ENCODE measurements at places on chromosomes 7 and 10.

- DNase-seq, result no peak
Observed at GRCh38 chr10:93074147-93074596, 479 bp downstream of the CYP26A1 start.

DNA sequence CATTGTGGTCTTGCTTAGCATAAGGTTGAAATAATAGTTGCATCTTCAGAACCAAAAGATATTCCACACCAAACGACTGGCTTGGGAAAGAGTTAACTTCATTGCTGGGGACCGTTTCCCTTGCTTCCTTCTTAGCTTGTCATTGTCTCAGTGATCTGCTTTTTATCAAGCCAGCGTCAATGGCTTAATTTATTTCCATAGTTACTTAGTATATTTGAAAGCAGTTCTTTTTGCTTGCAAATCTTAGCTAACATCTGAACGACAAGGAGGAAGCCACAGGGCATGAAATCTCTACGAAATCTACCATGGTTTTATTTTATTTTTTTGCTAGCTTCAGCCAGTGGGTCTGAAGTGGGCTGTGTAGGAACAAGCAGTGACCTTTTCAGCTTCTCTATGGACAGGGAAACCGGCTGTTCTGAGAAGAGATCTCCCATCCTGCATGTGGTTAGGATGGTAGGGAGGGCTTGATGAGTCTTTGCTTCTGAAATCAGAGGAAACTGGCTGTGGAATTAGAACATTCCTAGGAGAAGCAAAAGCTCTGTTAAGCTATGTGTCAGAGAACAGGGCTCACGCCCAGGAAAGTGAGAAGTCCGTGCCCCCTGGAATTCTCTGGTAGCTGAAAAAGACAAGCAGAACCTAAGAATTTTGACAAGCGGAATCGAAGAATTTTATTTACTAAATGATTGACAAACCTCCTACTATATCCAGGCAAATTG lies 8.0 kb downstream of the SLC18A2 start:
- DNase-seq, result no peak

DNA sequence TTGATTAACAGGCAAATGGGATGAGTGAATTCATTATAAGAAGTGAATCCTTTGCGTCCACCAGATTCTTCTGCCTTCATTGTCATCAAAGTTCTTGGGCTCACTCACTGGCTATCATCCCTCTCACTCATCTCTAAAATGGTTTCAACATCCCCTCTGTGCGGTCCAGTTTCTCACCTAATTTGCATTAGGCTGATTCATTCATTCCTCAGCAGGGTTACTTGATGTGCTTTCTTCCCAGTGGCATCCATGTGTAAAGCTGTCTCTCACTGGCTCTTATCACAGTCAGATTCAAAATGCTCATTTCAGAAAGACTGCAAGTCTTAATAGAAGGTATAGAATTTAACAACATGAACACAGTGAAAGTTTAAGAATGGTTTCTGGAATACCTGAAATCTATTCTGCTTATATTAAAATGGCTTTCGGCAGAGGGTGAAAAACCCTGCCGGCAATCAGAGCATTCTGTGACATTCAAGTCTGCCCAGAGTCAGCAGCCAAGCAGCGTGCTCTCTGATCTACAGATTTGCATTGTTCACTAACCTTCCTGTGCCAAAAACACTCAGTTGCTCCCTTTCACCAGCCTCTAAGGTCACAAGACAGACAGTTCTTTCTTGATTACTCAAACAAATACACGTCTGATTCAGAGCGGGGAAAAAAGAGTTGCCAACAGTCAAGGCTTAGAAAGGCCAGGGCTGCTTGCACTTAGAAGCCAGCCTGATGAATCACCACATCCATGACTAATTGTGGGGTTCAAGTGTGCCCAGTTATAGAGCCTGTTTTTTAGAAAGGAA lies 106.7 kb downstream of the TES start:
- DNase-seq, result no peak

GRCh38 chr7:91280185-91280584 lies 16.0 kb downstream of the FZD1 start:
- no peak for DNase-seq

DNA sequence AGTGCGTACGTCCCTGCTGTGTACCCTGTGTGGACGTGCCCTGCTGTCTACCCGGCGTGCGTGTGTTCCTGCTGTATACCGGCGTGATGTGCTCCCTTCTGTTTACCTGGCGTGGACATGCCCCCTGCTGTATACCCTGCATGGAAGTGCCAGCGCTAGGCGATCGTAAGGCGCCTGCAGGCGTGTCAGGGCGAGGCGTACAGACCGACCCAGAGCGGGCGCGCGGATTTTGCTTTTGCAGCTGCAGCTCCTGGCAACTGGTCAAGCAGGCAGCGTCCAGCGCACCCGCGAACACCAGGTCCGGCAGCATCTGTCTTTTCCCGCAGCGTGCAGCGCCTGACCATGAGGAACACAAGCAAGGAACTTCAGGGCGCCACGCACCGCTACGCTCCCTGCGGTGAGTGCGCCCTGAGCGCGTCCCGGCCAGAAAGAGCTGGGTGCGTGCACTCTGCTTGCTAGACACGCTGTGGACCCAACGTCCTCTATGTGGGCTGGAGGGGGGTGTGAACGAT lies 680 bp downstream of the C7orf57 start:
- DNase-seq, result peak; percentile 12

Measured in CD4-positive, alpha-beta memory T cell (primary cell).